Activated effector memory CD4-positive, alpha-beta T cell treated with anti-CD3 and anti-CD28 coated beads, Interleukin-2, amount 50 U/mL, for 16 hours (primary cell): ENCODE measurements at places on chromosomes 11 and 22.

GRCh38 chr11:19429108-19429760 is 188.5 kb upstream of the E2F8 start:
- no peak for DNase-seq

DNA sequence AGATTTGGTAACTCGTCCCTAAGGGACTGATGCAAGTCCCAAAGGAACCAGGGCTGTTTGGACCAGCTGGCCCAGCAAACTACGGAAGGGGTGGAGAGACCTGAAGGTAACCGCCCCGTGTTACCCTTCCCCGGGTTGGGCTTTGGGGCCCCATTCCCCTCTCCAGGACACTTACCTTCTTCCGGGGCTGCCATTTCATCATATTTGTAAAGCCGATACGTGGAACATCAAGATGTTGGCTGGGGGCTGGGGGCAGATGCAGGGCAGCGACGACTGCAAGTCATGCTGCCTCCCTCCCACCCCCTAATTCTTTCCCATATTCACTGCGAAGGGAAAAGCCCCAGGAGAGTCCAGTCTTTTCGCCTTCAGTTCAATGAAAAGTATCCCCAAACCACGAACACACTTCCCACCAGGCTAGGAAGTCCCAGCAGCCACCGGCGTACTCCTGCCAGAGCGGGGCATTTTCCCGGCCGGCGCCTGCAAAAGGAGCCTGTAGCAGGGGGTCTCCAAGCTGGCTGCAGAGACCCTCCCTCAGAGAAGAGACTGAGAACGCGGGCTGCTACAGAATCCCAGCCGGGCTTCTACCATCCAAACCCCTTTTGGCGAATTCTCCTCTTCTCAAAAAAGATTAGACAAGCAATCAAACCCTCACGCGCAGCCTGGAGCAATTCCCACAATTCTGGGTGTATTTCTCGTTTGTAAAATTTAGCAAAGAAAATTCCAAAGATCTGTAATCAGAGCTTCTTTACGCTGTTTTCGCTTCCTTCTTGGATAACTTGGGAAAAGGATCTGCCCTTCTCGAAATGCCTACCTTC is 236.7 kb downstream of the TTC28 start:
- no peak for DNase-seq

- DNase-seq = no peak
Observed at GRCh38 chr22:29816539-29816938, 21.5 kb downstream of the ASCC2 start.

DNA sequence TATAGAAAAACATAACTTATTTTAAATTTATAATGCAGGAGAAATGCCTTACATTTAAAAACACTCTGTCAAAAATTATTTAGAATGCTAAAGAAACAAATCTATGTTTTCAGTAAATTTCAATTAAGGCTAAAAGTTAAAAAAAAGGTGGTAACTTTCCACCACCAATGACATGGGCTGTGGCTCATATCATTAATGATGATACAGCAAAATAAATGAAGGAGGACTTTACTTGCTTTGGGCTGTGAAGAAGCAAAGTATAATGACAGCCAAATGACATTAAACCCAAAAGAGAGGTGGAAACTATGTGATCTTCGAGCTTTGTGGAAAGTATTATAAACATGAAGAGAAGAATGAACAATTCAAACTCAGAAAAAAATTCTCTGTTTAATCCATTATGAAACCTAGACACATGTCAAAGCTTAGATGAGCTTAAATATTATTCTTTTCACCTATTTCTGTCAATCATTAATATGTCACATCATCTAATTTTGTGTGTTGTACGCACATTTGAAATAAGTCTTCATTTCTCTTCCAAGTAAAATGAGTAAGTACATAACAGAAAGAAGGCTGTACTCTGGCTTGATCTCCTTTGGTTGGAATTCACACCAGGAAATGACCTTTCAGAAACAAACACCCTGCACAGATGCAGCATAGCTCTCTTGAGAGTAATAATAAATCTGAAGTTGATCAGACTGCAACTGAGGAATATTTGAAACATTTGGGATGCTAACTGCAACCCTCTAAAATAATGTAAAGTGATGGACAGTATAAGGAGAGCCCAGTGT is 265.8 kb downstream of the TTC28 start:
- no peak for DNase-seq

DNA sequence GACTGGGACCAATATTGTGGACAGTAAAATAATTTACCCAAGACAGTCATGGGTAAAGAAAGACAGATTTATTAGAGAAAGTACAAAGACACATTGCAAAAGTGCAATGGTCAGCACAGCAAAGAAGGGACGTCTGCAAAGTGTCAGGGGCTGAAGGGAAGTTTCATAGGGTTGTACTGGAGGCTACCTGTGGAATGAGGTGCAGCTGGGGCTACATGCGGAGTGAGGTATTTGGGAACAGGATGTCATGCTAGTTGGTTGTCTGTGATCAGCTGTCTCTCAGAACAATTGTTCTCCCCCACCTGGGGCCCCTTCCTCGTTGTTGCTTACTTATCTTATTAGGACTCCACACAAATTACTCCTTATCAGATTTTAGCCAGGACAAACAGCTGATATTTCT is 11.4 kb upstream of the APOL3 start:
- no peak for DNase-seq

DNA sequence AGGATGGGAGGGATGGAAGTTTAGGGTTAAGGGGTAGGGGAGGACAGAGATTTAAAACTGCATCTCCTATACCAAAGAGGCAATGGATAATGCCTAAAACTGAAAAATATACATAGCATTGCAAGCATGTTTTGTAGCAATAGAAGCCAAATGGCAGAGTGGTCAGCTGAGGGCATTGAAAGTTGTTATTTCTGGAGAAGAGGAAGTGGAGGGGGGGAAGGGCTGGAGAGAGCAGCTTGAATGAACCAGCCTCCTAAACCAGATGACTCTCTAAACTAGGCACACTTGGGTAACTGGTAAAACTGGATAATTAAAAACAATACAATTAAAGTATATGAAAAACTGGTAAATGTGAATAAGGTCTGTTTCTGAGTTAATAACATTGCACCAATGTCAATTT is 70.3 kb upstream of the TP53I11 start:
- no peak for DNase-seq

DNA sequence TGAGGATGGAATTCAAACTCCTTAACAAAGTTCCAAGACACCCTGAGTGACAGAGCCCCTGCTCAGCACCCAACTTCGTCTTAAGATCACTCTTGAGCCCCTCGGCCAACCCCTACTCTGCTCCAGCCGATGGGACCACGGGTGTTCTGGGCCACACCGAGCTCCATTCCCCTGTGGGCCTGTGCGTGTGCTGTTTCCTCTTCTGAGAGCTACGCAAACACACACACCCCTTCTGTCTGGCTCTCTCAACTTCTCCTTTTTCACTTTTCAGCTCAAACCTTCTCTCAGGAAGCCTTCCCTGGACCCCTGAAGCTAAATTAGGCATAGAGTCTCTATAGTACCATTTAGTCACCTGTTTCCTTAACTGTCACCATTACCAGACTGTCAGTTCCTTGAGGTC is 37.5 kb upstream of the NNMT start:
- no peak for DNase-seq

GRCh38 chr11:116543099-116543498 is 229.7 kb downstream of the BUD13 start:
- no peak for DNase-seq

DNA sequence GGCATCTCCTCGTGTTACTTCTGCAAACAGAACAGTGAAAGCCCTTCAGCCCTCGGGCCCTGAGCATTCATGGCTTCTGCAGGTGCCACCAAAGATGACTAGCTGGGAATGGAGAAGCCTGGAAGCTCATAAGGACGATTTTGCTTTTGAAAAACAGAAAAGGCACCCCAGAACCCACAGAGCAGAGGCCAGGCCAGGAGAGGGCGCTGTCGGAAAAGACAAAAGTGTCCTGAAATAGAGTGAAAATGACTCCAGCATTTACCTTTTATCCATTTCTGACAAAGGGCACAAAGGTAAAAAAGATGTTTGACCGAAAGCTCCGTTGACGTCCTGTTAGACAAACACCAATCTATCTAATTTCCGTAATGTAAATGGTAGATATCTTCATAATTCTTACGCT is 37.6 kb downstream of the ZNF195 start:
- DNase-seq = peak; percentile 87

DNA sequence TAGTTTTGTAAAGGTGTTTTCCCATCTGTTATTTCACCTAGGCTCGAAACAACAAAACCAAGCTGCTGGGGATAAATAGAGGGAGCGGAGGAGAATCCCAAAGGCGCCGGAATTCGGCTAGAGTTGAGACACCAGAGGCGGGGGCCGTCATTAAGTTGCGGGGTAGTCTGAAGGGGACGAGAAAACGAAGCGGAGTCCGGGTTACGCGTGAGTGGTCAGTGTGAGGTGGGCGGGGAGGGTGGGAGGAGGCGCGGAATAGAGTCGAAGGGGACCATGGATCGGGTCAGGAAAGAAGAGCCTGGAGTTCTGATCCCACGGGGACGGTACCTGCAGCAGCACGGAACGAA is 361 bp downstream of the SRPRA start:
- no peak for DNase-seq

GRCh38 chr11:121536126-121536525 is 83.4 kb upstream of the SORL1-AS1 start:
- DNase-seq = no peak

DNA sequence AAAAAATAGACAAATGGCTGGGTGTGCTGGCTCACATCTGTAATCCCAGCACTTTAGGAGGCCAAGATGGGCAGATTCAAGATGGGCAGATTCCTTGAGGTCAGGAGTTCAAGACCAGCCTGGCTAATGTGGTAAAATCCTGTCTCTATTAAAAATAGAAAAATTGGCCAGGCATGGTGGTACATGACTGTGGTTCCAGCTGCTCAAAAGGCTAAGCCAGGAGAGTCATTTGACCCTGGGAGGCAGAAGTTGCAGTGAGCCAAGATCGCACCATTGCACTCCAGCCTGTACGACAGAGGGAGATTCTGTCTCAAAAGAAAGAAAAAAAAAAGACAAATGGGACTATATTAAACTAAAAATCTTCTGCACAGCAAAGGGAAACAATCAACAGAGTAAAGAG is 55.4 kb downstream of the USP35 start:
- no peak for DNase-seq

- no peak for DNase-seq
Observed at GRCh38 chr11:72624496-72625201, 49.6 kb downstream of the PDE2A start.

GRCh38 chr11:59666969-59667368 is 1.9 kb downstream of the PATL1 start:
- DNase-seq = no peak

GRCh38 chr11:18321578-18321968 is 367 bp downstream of the HPS5 start:
- DNase-seq = no peak

DNA sequence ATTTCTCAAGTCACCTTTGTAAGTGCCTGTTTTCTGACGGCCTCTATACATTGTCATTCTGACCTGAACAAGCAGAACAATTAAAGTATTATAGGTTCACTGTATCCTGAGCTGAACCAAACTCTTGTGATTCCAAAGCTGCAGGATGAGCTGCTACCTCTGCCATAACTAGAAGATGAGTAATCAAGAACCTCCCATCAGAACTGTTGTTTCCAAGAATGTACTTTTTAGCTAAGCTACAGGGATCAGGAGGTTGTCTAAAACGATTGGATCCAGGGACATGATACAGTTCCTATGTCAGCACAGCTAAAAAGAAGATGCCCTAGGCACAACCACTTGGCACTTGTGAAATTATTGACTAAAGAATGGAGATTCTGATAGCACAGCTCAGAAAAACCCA is 288.4 kb upstream of the CCDC90B start:
- DNase-seq = no peak

GRCh38 chr11:465896-466530 is 15.9 kb downstream of the PTDSS2 start:
- no peak for DNase-seq

- DNase-seq = no peak
Observed at GRCh38 chr22:43279867-43280522, 63.2 kb downstream of the SCUBE1 start.

- no peak for DNase-seq
Observed at GRCh38 chr11:34790620-34791019, 125.6 kb downstream of the APIP start.

GRCh38 chr22:25726241-25726640 is 15.7 kb upstream of the MYO18B start:
- no peak for DNase-seq

DNA sequence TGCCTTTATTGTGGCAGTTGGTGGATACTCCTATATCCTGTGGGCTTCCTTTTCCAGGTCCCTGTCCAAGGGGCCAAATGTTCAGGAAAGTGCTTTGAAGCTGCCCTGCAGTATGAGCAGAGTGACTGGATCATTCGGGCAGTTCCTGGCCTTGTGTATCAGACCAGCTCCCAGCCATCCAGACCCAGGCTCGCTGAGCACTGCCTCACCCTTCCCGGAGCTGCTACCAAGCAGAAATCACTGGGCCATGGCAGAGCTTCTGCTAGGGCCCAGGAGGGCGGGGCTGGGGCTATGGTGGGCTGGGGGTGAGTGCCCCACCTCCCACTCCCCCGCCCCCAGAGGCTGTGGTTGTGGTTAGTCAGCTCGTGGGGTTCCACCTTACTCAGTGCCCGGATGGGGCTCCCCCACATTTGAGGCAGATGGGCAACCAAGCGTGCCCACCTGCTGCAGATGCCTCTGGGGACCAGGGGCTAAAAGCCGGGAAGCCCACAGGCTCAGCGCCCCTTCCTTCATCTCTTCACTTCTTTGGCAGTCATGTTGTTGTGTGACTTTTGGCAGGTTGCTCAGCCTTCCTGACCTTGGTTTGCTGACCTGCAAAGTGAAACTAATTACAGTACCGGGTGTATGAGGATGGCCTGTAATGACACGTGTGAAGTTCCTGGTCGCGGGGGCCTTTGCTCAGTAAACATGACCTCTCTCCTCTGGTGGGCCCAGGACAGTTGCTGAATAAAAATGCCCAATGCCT is 2.1 kb upstream of the LRRC32 start:
- peak; percentile 80 for DNase-seq

DNA sequence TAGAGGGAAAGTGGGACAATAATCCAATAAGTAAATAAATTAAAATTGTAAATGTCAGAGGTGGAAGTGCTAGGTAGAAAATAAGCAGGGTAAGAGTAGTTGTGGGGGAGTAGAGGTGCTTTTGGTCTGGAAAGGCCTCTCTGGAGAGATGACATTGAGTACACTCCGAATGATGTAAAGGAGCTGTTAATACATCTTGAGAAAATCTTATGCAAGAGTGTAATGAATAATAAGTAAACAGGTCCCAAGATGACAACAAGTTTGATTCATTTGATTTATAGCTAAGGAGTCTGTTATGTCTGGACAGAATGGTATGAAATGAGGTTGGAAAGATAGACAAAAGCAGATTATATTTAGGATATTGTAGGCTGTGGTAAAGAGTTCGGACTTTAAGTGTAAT is 87.5 kb downstream of the TMEM135 start:
- no peak for DNase-seq

GRCh38 chr22:31241200-31241599 is 29.1 kb downstream of the LIMK2 start:
- no peak for DNase-seq

DNA sequence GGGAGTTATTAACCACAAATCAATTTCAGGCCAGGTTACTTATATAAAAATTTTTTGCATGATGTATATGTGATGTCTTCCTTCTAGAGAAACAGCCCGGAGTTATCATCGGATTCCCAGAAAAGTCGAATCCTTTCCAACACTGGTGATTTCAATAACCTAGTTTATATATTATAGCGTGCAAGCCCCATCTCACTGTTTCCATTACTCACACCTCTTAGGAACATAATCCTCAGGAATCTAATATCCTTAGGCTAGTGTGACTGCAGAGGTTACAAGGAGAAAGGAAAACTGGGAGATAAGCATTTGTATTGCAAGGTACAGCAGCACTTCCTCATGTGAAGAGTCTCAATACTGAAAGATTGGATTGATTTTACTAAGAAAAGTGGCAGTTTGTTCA is 20.3 kb downstream of the ARHGAP20 start:
- no peak for DNase-seq

- DNase-seq = peak; percentile 22
Observed at GRCh38 chr22:44355716-44356070, 42.9 kb upstream of the SHISAL1 start.
